Suppressor macrophage treated with lipopolysaccharide for 1 hour (primary cell): ENCODE measurements at places on chromosomes 12 and 14.
A peak's percentile ranks its signal among the peaks of the same experiment; 100 is the strongest.

DNA sequence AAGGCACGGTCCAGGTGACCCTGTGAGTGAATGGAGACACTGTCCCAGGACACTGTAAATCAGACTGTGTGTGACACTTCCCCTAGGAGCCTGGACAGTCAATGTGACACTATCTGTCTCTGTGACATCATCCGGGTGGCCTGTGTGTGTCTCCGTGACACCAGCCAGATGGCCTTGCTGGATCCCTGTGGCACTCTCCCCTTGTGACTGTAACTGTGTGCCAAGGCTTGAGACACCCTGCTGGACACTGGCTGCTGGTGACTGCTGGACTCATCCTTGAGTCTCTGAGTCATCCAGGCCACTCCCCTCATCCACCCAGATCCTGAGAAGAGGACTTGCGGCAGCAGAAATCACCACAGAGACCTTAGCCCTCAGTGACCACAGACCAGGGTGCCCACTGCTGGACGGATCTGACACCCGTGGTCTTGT lies 51.6 kb downstream of the MVK start:
- peak; percentile 34 for DNase-seq

GRCh38 chr12:27018037-27018436 lies 3.9 kb upstream of the TM7SF3 start:
- no peak for DNase-seq

- DNase-seq, result no peak
These were observed 133.0 kb downstream of the LMNTD1 start for GRCh38 chr12:25420116-25420515.

DNA sequence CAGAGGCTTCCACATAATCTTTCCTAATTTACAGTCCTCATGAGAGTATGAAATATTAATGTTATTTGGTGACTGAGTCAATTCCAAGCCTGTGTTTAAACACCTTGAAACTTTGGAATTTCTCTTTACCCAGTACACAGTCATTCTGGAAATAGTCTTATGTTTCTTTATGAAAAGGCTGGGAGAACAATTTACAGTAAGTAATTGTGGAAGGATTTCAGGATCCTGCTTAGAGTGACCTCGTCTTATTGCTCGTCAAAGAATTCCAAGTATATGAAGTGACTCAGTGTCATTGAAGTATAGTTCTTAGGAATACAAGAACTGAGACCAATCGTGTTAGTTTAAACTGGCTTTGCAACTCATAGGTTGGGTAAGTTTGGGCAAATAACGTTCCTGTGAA lies 634.2 kb downstream of the SLC16A7 start:
- no peak for DNase-seq

DNA sequence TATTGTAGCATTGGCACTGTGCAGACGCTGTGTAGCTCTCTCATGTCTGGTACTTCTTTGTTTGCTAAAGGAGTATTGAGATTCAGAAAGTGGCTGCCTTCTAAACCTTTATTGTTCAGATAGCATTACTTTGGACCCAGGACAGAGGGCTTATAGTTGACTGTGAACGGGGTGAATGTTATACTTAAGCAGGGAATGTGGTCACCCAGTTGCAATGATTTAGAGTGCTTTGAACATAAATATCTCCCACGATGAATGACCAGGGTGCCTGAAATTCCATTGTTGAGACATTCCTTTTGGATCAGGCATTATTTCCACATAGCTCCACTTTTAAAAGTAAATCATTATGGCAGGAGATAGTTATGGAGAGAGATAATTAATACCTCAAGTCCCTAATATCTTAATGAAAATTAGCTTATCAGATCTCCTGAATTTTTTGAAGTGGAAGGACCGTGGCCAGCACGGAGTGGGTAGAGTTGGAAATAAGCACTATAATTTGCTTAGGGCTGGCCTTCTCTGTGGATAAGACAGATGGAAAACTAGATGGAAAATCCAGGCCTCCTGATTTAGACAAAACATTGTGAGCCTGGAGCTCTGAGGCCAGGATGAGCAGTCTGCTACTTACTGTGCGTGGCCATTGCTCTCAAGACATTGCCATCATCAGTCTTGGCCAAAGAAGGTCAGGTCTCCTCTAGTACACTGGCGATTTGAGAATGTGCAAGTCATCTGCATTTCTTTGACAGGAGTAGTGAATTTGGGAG lies 114.5 kb downstream of the ETV6 start:
- no peak for DNase-seq

GRCh38 chr12:125160281-125160955 lies 95.2 kb downstream of the AACS start:
- DNase-seq, result no peak
